ENCODE measurements at places on chromosomes 3 and 15.

DNA sequence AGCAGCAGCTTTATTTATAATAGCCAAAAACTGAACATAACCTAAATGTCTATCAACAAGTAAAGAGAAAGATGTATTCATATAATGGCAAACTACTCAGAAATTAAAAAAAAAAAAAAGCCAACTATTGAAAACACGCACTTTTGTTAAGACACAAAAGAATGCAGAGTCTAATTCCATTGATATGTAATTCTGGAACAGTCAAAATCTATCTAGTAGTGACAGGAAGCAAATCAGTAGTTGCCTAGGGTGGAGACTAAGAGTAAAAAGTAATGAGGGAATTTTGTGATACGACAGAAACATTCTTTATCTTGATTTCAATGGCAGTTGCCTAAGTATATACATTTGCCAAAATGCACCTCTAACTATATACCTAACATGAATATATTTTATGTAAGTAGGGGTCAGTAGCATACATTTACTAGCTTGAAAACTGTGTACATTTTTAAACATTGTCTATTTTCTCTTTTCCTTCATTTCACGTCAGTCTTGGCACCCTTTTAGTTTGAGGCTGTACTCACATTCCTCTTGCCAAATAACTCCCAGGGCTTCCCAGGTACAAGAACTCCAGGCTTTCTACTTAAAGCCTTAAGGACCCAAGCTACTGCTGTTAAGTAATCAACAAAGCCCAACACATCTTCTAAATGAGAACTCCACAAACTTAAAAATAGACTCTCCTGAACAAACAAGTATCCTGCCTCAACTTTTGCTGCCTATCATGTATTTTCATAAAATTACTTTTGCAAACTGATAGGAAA is 54.7 kb downstream of the ADAM10 start:
- DNase-seq: no peak

DNA sequence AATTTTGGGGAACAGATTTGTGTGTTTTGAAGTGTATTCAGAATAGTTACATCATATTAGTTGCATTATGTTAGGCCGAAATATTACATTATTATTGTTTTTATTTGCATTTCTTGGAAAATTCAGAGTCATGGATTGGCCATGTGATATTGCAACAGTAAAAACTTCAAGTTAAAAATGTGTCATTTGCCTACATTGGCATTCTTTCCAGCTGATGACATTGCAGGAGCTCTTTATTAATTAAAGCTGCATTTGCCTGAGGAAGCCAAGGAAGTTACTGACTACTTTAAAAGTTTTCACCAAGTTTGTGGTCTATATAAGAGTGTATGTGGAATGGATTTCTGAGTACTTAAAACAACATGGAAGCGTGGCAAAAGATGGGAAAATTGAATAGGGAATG is 726.4 kb upstream of the SGO1 start:
- no peak for DNase-seq

DNA sequence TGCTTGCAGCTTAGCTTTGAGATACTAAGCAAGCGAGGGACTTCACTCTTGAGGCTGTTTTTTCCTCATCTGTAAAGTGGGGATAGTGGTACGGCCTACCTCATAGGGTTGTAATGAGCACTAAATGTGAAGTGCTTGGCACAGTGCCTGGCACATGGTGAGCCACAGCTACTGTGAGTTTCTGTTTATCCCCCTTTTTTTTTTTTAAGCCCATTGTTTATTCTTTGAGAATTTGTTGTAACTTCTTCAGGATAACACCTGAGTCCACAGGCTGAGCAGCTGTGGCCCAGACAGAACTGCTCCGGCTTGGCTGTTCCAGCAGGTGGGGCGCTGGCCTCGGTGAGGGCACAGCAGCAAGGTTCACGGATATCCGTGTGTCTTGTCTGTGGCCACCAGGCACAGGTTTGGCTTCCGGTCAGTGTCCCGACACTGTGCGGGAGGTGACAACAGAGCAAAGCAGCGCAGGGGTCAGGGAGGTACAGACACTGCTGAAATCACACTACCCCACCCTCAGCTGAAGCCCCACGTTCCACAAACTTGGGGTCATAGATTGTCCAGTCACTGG is 7.3 kb upstream of the ISG20 start:
- no peak for DNase-seq

- DNase-seq: no peak
Measured at GRCh38 chr3:64717872-64718613, 30.2 kb upstream of the ADAMTS9 start.

DNA sequence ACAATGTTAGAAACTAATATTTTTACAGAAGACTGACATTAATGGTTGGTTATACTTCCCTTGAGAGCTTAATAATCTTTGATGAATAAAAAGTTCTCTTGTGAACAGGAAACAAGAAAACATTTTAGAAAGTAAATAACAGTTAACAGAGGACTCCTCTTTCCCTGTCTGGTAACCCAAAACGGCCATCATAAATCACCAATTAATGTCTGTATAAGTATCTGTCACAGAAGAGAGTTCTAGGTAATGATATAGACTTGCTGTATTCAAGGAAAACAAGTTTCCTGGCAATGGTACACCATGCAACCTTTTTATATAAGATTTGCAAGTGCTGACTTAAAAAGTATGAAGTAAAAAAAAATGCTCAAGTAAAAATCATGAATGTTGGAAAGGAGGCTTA is 426.7 kb downstream of the SOX2 start:
- DNase-seq: no peak

DNA sequence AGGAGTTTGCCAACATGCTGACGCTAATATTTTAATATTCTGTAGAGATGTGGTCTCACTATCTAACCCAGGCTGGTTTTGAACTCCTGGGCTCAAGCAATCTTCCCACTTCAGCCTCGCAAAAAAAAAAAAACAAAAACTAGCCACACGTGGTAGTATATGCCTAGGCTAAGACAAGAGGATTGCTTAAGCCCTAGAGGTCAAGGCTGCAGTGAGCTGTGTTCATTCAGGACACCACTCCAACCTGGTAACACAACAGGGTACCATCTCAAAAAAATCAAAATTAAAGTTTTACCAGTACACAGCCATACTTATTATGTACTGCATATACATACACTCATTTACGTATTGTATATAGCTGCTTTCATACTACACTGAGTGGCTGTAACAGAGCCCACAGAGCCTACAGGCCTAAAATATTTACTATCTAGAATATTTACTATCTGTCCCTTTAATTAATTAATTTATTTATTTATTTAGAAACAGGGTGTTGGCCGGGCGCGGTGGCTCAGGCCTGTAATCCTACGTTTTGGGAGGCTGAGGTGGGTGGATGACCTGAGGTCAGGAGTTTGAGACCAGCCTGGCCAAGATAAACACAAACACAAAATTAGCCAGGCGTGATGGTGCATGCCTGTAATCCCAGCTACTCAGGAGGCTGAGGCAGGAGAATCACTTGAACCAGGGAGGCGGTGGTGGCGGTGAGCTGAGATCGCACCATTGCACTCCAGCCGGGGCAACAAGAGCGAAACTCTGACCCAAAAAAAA is 23.2 kb downstream of the SMARCC1 start:
- DNase-seq: no peak

GRCh38 chr3:125140818-125141595 is 71.5 kb downstream of the SLC12A8 start:
- DNase-seq: no peak

DNA sequence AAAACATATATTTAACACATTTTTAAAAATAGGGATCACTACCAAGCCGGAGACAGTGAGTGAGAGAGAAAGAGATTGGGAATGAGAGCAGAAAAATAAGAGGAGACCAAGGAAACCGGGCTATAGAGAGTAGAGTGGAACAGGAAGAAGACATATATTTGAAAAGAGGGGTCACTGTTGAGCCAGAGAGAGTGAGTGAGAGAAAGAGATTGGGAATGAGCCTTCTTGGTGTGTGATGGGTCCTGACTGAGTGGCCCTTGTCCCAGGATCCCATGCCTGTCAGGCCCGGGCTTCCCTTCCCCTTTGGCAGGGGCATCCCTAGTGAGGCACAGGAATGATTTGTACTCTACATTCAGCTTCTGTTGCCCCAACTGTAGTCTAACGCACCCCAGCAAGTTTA is 646.6 kb downstream of the NTRK3 start:
- DNase-seq: no peak

GRCh38 chr3:80677796-80678195 is 910.0 kb upstream of the ROBO1 start:
- DNase-seq: no peak

GRCh38 chr3:24545887-24546286 is 51.2 kb upstream of the THRB start:
- DNase-seq: no peak

- no peak for DNase-seq
Measured at GRCh38 chr15:46039703-46040102, 404.9 kb downstream of the SQOR start.

DNA sequence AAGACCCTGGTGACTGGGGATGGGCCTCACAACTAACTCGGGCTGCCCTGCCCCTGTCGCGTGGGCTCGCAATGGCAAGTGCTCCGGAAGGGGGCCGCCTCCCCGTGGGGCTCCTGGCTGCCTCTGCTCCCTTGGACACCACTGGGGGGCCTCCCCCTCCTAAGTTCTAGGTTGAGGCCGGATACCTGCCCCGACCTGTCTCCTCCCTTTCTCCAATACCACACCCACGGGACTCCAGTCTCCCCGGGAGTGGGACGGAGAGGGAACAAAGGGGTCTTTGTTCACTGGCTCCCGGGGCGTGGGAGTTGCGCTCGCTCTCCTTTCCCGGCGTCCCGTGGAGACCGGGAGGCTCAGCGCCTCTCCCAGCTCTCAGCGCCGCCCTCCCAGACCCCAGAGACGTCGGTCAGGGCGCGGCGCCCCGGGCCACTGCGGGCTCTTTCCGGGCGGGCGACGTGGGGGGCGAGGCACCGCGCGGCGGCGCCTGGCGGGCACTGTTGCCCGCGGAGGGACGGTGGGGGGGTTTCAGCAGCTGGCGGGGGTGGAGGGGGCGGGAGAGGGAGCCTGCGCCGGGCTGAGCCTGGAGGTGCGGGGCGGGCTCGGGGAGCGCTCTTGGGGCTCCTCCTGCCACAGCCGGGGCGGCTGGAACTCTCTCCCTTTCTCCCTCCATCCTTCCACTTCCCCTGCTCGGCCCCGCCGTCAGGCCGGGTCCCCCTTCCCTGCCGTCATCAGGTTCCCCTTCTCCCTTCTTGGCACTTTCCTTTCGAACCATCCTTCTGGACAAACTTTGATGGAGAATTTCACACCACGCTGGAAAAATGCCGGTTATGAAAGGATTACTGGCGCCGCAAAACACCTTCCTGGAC is at the start of gene KCNH8:
Gene KCNH8, plus strand, starts transcription at position 606 of the 863 bp plus-strand sequence. Its CDS starts 210 bp downstream, at position 816.
- no peak for DNase-seq

DNA sequence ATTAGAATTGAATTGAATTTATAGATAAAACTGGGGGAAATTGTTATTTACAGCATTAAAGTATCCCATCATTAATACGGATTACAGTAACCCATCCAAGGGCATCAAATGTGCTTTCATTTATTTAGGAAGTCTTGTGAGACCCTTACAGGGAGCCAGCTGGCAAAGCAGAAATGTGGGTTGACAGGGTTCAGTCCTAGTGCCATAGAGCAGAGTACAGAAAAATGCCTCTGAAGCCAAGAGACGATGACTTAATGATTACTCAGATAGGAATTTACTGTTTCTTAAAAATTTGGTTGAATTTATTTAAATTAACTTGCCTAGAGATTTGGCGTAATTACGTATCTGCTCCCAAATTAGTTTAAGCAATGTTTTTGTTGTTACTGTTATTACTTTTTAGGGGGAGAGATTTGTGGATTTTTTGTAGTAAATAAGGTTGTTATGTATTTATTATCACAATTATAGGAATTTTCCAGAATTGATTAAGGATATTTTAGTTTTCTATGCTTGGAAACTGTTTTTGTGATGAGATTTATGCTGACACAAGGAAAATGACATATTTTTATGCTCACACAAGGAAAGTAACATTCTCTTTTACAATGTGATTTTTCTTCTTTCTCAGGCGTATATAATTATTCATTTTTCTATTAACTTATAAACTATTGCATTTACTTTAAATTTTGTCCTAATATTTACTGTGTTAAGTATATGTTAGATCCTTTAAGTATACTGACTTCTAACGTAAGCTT is 152.0 kb downstream of the EPHA6 start:
- DNase-seq: no peak

DNA sequence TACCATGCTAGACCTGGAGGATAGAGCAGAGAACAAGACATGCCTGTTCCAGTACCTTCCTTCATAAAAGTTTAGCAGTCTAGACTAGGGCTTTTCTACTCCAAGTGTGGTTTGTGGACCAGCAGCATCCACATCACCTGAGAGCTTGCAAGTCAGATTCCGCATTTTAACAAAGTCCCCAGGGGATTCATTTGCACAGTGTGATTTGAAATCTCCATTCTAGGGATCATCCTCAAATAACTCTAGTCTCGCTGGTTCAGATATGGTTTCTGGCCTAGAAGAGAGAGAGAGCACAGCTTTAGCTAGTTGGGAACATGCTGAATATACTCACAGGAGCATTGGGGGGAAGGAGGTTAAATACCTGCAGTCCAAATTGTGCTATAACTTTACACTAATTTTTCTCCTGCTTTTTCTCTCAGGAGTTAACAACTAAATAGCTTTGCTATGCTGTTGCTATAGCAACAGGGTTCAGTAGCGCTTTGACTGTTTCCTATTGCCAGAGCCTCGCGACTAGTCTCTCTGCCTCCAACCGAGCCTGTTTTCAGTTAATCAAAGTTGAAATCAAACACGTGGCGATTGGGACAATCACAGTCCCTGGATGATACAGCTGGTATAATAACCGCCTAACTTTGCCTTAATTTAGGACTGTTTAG is 64.0 kb upstream of the RASGRF1 start:
- DNase-seq: no peak

- DNase-seq: peak; percentile 41
Measured at GRCh38 chr15:68333775-68334470, 56.4 kb downstream of the FEM1B start.

GRCh38 chr15:92801774-92802464 is 98.2 kb upstream of the CHD2 start:
- DNase-seq: peak; percentile 98

DNA sequence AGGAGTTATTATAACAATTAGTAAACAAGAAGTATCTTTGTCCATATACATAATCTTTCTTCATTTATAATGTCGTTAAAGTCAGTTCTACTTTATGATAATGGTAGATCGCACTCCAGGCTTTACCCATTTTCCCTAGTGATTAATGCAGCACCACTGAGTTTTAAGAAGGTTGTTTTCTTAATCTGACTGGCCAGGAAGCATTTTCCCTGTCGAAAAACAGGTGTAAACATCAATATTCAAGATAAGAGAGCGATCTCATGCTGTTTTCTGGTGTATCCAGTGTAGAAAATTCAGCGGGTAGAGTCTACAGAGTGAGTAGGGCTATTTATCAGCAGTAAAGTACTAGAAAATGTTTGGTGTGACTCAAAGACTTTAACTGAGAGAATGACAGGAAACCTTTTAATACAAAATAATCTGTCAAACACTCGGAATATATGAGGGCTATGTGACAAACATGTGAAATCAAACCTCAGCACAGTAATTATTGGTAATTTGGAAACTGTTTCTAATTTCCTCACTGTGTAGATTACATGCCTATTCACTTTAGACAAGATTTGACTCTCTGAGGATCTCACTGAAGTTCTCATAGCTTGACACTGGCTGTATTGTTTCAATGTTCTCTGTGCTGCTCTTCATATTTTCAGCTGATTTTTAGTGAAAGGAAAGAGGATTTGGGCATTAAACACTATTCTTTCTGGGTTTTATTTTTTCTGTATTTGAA is 1013.2 kb downstream of the VGLL3 start:
- DNase-seq: no peak
